Stomach (tissue), 19 donors: ENCODE measurements at places on chromosomes 1 and 21. TPM values are rescaled to one million over a fixed set of nuclear protein-coding genes. Genes with fewer than 3 reads are reported as not detected.

DNA sequence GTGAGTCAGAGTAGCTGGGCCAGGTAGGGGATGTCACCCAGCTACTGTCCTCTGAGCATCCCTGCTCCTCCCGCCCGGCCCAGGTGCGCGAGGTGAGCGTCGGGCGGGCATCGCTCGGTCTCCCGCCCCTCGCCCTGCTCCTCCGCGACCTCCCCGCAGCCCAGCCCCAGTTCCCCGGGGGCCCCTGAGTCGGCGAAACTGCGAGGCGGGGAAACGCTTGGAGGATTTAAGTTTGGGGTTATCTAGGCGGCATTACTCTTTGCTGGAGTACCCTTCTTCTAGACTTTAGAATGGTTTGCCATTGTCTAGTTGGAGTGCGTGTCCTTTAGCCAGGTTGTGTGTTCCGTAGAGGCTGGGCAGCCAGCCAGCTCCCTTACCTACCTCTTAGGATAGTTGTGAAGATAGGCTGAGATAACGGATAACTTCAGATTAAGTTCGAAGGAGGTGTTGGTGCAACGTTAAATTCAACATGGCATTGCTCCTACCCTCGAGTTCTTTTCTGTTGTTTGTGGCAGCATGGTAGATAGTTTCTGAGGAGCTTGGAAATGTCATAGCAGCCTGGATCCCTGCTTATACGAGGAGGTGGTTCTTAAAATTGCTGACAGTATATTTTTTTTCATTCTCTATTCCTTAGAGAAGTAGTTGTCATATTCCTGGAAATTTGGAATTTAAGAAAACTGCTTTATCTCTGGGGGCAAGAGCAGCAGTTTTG, 697 bp downstream of the AGO3 start:
- peak; percentile 65 for DNase-seq

GRCh38 chr1:171582589-171582988, 39.5 kb upstream of the MYOCOS start:
- DNase-seq: no peak

DNA sequence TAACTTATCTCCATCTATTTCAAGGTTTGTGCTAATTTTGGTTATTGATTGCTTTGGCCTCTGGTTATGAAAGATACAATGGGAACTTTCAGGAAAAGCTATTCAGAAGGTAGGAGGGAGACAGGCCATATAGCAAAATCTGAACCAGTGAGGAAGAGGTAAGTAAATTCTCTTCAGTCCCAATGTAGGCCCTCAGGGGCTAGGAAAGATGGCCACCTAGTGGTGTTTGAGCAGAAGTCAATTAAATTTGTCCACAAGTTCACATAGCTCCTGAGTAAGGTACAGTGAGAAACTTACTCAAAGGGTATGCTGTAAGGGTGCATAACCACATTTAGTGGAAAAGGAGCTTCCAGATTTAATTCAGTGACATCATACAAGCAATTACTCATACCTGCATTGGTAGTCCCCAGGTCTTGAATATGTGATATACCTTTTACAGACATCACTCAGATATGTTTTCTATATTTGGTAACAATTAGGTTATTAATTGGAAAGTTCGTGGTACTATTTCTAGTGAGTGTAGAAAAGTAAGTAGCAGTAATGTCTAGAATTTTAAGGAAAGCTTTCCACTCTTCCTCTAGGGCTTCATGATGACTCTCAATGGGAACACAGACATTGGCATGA, 21.4 kb upstream of the FMO1 start:
- peak; percentile 55 for DNase-seq

KCNE2 gene
- total RNA-seq: 38.8 TPM

DNA sequence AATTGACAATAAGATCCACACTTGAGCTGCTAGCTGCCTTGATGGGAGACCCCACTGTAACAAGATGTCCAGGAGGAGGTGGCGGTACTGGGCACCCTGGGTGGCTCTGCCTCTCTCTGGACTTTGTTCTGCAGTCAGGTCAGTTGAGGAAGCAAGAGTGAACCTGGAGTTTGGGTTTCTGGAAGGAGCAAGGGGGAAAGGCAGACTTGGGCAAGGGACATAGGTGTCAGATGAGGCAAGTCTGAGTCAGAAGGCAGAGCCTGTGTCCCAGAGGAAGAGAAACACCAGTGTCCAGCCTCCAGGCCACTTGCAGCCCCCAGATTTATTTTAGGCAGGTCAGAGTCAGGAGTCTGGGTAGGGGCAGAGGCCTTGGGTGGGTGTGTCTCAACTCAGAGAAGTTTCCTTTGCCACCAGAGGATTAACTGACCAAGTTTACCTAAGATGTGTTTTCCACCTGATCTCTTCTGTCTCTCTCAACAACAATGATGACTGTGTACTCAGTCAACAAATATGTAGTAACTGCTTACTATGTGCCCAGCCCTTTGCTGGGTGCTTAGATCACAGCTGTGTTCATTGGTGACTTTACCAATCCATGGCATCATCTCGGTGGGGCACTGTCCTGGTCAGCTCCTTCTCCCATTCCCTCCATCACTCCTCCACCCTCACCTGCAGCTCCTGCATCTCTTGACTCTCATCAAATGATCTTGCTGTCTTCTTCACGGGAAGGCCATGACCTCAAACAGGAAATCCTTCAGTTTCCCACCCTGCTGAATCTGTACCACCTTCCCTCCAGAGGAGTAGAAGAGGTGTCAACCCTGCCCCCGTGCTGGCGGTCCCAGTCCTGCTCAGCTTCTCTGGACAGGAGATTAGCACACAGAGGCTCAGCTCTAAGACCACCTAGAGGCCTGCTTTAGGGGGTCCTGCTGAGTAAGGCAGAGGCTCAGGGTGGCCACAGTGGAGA, 36.6 kb downstream of the ELF3 start:
- peak; percentile 41 for DNase-seq

DNA sequence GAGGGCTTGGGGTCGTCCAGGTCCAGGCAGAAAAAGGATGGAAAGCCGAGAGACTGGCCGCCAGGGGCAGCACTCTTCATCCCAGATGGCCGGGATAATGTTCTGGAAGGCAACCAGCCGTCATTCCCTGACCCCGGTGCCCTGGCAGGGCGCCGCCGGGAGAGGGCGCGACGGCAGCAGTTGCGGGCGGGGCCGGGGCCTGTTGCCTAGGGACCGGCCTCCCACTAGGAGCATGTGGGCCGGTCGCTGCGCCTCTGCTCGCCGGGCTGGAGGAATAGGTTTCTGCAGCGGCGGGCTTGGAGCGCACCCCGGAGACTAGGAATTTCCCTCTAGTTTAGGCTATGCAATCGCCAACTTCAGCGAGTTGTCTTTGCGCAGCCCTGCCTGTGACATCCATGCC, 11.0 kb downstream of the DMRTB1 start:
- DNase-seq: peak; percentile 68

DNA sequence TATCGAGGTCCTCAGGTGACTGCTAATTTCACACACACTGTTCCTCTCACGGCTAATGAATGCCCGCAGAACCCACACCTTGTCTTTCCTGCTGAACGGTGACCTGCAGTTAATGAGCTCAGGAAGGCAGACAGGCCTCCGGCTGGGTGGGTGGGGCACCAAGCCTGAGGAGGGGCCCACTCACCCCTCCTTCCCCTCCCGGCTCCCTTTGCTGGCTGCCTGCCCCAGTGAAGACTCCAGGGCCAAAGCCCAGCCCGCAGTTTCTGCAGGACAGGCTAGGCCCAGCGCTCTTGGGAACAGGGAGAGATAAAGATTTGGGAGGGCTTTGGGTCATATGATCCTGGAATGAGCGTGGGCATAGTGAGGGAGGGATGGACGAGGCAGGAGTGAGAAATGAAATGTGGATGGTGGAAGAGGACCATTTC, 26.4 kb downstream of the FOXO6 start:
- peak; percentile 96 for DNase-seq

OR2L8 gene
- total RNA-seq: not detected
